ENCODE measurements at places on chromosomes 4 and X.
A peak's percentile ranks its signal among the peaks of the same experiment; 100 is the strongest.

- DNase-seq = no peak
- H3K27ac ChIP-seq = no peak overlapping the region
- no peaks in the 10 kb centered on the region for H3K4me1 ChIP-seq
- H3K4me3 ChIP-seq = no peak overlapping the region
- H3K27me3 ChIP-seq = peaks cover 8% of the 10 kb centered on the region
Measured at GRCh38 chr4:113997206-113997605, 17.8 kb upstream of the ARSJ start.

DNA sequence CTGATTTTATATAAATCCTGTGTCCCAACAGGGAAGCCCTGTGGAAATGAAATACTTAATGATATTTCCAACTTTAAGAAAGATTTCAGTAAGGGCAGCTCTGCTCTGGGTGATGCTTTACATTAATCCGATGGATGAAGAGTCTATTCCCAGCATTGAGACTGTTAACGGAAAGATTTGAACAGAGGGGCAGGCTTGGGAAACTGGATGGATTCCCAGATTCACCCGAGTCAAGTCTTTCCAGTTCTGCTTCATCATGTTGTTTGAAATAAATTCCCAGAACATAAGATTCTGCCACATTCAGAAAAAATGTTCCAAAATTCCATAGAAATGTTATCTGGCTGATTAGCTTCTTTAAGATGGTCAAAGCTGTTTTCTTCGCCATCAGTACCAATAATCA lies 246.0 kb downstream of the FBXW7 start:
- H3K4me3 ChIP-seq = no peak overlapping the region
- no peak for DNase-seq
- peaks cover 8% of the 10 kb centered on the region for H3K27me3 ChIP-seq
- H3K36me3 ChIP-seq = peaks cover 6% of the 10 kb centered on the region
- H3K4me1 ChIP-seq = no peaks in the 10 kb centered on the region
- H3K27ac ChIP-seq = no peak overlapping the region

DNA sequence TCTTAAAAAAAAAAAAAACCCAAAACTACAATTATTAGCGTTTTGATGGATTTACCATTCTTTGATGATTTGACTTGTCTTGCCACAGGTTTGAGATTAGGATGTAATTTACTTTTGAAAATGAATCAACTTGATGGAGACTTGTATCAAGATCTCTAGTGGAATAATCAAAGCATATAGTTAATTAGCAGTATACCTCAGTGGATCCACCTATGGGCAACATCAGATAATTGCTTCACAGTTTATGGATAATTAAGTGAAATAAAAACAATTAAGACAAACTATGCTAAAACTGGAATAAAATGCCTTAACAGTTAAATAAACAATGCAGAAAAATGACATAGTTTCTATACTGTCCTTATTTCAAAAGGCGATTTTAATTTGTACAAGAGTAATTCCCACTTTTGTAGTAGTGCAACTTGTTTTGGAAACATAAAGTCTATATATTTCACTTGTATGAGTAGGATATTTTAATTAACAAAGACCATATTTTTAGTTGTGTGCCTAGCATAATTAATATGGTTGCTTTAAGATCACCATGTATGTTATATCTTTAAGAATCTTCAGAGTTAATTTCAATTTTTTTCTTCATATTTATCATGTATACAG lies 4.2 kb downstream of the CPEB2 start:
- H3K27ac ChIP-seq = no peak overlapping the region
- peaks cover 38% of the 10 kb centered on the region for H3K4me1 ChIP-seq
- peaks cover 29% of the 10 kb centered on the region for H3K36me3 ChIP-seq
- DNase-seq = no peak

DNA sequence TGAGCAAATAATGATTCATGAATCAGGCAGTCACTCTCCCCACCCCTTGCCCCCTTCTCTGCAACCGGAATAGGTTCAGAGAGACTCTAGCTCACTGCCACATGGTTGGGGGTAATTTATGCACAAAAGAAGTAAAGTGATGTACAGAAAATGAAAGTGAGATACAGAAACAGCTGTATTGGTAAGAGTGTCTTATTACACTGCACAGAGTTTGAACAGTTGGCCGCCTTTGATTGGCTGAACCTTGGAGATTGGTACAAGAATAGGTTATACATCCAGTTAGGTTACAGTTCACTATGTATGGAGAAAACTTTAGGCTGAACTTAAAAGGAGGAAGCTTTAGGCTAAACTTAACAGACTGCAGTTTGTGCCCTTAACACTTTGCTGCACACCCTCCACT lies 34.6 kb upstream of the DIAPH2 start:
- H3K4me1 ChIP-seq = no peaks in the 10 kb centered on the region
- no peak overlapping the region for H3K4me3 ChIP-seq
- H3K27ac ChIP-seq = no peak overlapping the region
- no peak for DNase-seq
- H3K27me3 ChIP-seq = no peaks in the 10 kb centered on the region

- DNase-seq = no peak
- no peaks in the 10 kb centered on the region for H3K27me3 ChIP-seq
- H3K27ac ChIP-seq = no peak overlapping the region
- no peaks in the 10 kb centered on the region for H3K36me3 ChIP-seq
- no peaks in the 10 kb centered on the region for H3K4me1 ChIP-seq
Measured at GRCh38 chrX:123422875-123423274, 238.8 kb downstream of the GRIA3 start.

- no peaks in the 10 kb centered on the region for H3K4me1 ChIP-seq
- H3K27ac ChIP-seq = no peak overlapping the region
- H3K36me3 ChIP-seq = no peaks in the 10 kb centered on the region
- DNase-seq = no peak
- no peaks in the 10 kb centered on the region for H3K27me3 ChIP-seq
Measured at GRCh38 chrX:148517176-148517575, 16.8 kb downstream of the AFF2 start.

GRCh38 chr4:24080871-24081270 lies 191.0 kb upstream of the PPARGC1A start:
- H3K27me3 ChIP-seq = peaks cover 4% of the 10 kb centered on the region
- no peak for DNase-seq
- no peak overlapping the region for H3K27ac ChIP-seq
- no peaks in the 10 kb centered on the region for H3K4me1 ChIP-seq
- no peaks in the 10 kb centered on the region for H3K36me3 ChIP-seq

GRCh38 chrX:118373538-118373937 lies 27.6 kb downstream of the WDR44 start:
- H3K36me3 ChIP-seq = peaks cover 4% of the 10 kb centered on the region
- H3K4me3 ChIP-seq = no peak overlapping the region
- H3K4me1 ChIP-seq = no peaks in the 10 kb centered on the region
- DNase-seq = no peak
- no peaks in the 10 kb centered on the region for H3K27me3 ChIP-seq
- no peak overlapping the region for H3K27ac ChIP-seq

GRCh38 chrX:53713987-53714579 lies 27.6 kb upstream of the HUWE1 start:
- no peaks in the 10 kb centered on the region for H3K27me3 ChIP-seq
- no peak for DNase-seq
- peak overlapping the region; percentile 88 for H3K4me3 ChIP-seq
- peak overlapping the region; percentile 99 for H3K27ac ChIP-seq

DNA sequence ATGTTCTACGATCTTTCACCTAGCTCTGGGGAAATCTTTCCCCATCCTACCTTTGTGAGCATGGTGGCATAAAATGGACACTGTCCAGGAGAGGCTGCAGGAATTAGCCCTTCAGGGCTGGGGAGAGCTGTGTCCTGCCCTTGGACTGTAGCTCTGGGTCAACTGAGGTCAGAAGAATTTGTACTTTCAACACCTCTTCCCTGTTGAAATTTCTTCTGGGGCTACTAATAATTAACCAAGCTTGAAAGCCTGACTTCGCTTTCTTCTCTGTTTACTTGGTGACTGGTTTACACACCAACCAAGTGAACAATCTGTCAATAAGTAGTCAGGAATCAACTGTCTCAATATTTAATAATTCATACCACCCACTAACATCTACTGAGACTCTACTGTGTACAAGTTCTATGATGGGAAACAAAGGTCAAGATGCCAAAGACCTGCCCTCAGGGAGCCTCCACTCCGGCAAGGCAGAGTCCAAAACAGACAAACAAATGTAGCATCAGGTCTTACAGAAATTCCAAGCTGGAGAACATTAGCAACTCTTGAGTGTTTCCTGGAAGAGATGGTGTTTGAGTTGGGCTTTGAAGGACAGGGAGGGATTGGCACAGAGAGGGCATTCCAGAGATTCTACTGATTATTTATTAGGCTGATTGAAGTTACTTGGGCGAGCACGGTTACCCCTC lies 113.1 kb downstream of the ENPP6 start:
- no peaks in the 10 kb centered on the region for H3K4me1 ChIP-seq
- no peak overlapping the region for H3K27ac ChIP-seq
- H3K27me3 ChIP-seq = peaks cover 18% of the 10 kb centered on the region

- no peak for DNase-seq
- H3K4me3 ChIP-seq = no peak overlapping the region
- H3K27me3 ChIP-seq = peaks cover 4% of the 10 kb centered on the region
- no peak overlapping the region for H3K27ac ChIP-seq
Measured at GRCh38 chr4:84856468-84857049, 109.9 kb downstream of the WDFY3 start.

DNA sequence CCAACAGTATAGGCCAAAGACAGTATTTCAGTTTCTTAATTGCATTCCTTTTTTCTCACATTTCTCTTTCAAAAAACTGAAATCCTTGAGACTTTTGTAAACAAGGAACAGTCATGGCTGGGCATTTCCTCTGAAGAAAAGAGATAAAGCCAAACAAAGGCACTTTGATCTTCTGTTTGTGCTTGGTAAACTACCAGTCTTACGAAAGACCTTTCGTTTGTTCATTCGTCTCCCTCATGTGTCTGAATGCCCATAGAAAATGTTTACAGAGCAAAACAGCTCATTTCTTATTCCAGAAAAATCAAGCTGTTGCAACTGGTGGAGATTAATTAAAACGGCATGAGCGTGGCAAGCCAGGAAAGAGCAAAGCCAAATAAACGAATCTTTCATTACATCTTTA lies 178.0 kb downstream of the GASK1B start:
- H3K27ac ChIP-seq = no peak overlapping the region
- no peak for DNase-seq

DNA sequence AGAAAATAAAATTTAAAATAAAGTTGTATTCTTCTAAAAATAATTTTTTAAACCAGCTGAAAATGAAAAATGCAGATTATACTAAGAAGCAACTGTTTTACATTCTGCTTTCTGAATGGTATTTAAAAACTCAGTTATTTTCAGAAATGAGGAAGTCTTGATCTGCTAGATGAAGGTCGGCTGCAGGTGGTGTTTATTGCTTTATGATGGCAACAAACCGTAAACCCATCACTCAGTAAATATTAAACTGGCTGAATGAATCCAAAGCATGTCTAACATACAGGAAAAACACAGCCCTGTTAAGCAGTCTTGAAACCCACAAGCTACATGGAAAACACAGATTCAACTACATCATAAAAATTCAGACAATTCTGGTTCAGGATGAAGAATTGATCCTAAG lies 29.3 kb downstream of the DYNLT3 start:
- H3K4me3 ChIP-seq = no peak overlapping the region
- no peaks in the 10 kb centered on the region for H3K27me3 ChIP-seq
- no peak overlapping the region for H3K27ac ChIP-seq
- no peak for DNase-seq
- peaks cover 8% of the 10 kb centered on the region for H3K4me1 ChIP-seq
- H3K36me3 ChIP-seq = no peaks in the 10 kb centered on the region

DNA sequence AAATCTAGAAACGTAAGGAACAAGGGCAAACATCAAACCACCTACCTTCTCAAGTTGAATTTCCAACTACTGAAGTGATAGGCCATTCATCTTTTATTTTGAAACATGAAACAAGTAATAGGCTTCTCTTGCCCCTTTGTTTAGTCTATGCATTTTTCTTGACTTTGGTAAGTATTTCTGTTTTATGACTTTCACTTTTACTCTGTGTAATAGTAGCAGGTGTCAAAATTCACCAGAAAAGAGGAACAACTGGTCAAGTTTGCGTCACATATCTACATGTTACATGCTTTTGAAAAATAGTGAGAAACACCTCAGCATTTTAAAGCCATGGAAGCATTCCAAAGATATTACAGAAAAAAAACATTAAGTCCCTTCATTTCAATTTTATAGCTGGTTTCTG lies 157.1 kb upstream of the FTHL17 start:
- DNase-seq = no peak
- H3K36me3 ChIP-seq = no peaks in the 10 kb centered on the region
- no peak overlapping the region for H3K4me3 ChIP-seq
- H3K27me3 ChIP-seq = no peaks in the 10 kb centered on the region
- H3K4me1 ChIP-seq = no peaks in the 10 kb centered on the region
- H3K27ac ChIP-seq = no peak overlapping the region

DNA sequence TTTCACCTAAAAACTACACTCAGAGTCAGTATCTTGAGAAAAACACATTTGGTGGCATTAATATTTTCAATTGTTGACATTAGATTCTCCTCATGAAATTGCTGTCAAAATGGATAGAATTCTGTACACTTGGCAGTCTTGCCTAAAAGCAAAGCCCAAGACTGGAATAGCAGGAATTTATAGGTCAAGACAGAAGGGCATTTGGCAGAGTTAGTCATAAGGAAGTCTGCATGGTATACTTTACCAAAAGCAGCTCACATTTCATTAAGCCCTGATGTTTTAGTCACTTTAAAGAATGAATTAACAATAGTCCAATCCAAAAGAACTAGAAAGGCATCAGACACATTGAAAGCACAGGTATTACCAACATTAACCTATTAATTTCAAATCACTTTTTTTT lies 7.1 kb downstream of the CCDC160 start:
- peaks cover 8% of the 10 kb centered on the region for H3K27me3 ChIP-seq
- no peak overlapping the region for H3K27ac ChIP-seq
- H3K4me1 ChIP-seq = peaks cover 13% of the 10 kb centered on the region
- DNase-seq = no peak
- H3K36me3 ChIP-seq = no peaks in the 10 kb centered on the region
- H3K4me3 ChIP-seq = no peak overlapping the region

- H3K4me1 ChIP-seq = no peaks in the 10 kb centered on the region
- H3K4me3 ChIP-seq = no peak overlapping the region
- H3K27me3 ChIP-seq = no peaks in the 10 kb centered on the region
- DNase-seq = no peak
- no peaks in the 10 kb centered on the region for H3K36me3 ChIP-seq
Measured at GRCh38 chrX:39022106-39022505, 220.8 kb downstream of the MID1IP1 start.

GRCh38 chr4:115596265-115597001 lies 483.0 kb upstream of the NDST4 start:
- no peak overlapping the region for H3K27ac ChIP-seq
- no peaks in the 10 kb centered on the region for H3K4me1 ChIP-seq
- H3K27me3 ChIP-seq = no peaks in the 10 kb centered on the region

DNA sequence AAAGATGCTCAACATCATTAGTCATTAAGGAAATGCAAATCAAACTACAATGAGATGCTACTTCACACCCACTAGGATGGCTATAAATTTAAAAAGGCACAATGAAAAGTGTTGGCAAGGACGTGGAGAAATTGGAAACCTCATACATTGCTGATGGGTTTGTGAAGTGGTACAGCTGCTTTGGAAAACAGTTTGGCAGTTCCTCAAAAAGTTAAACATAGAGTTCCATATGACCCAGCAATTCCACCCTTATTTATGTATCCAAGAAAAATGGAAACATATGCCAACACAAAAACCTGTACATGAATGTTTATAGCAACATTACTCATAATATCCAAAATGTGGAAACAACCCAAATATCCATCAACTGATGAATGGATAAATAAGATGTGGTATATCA lies 101.3 kb upstream of the MAGEB10 start:
- DNase-seq = no peak
- H3K4me3 ChIP-seq = no peak overlapping the region
- H3K27me3 ChIP-seq = no peaks in the 10 kb centered on the region

Measured in activated naive CD4-positive, alpha-beta T cell treated with anti-CD3 and anti-CD28 coated beads, Interleukin-2, amount 10 ng/mL, durations not matched to agents 7 days and 5 days (primary cell).